ENCODE measurements at places on chromosomes 5 and 9. TPM values are rescaled to one million over a fixed set of nuclear protein-coding genes. Genes with fewer than 3 reads are reported as not detected.

- H3K4me3 ChIP-seq, result no peak overlapping the region
- H3K27ac ChIP-seq, result no peak overlapping the region
- H3K4me1 ChIP-seq, result no peaks in the 10 kb centered on the region
- no peaks in the 10 kb centered on the region for H3K36me3 ChIP-seq
- DNase-seq, result no peak
These were observed 32.0 kb downstream of the PLAC8L1 start for GRCh38 chr5:146073239-146073900.

DNA sequence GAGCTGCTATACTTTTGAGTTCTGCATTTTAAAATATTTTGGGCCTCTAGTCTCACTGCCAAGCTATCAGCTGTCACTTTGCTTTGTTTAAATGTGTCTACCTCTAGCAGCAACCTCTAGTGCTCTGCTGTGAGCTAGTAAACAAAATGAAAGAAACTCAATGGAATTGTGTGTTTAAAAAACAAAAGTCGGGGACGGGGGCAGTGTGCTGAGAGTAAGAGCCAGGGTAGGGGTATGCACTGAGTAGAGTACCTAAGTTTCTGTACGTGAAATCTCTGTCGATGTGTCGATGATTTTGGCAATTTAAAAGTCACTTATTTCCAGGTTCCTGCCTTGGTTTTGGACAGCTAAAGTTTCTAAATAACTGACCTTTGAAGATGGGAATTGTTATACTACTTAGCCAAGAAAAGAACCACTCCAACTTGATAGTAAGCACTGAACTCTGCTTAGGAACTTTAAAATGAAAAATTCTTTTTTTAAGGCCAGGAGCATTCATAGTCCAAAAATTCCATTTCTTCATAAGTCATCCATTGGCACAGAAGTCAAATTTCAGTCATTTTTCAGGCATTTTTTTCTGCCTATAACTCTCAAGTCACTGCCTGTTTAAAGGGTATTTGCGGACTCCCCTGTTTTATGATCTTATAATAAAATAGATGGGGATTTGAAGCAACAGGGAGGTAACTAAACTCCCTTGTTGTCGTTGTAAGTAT, 111.5 kb downstream of the SAXO1 start:
- H3K27me3 ChIP-seq, result no peaks in the 10 kb centered on the region
- no peak overlapping the region for H3K27ac ChIP-seq
- H3K4me1 ChIP-seq, result no peaks in the 10 kb centered on the region
- DNase-seq, result no peak

Gene ENTREP1
- not detected for total RNA-seq

DNA sequence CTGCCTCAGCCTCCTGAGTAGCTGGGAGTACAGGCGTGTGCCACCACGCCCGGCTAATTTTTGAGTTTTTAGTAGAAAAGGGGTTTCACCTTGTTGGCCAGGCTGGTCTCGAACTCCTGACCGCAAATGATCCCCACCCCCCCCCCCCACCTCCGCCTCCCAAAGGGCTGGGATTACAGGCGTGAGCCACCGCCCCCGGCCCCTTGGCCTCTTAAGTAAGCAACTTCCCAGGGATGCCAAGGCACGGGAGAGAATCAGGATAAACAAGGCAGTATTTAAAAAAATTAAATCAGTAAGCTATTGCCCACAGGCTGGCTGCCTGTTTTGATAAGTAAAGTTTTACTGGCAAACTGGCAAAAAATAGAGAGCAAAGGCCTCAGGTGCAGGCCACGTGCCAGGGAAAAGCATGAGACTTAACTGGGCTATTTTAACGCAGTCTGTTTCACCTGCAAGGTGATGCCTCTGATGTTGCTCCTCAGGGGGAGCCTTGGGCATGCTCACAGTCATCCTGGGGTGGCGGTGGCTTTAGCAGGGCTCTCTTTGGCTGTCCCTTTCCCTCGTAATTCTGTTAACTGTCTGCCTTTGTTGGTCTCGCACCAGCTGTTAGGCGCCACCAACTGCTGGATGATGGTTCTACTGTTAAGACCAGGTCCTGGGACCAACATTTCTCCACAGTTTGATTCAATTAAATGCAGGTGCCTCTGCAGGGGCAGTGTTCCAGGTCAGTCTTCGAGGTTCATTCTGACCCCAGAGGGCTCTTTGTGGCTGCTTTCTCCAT, 19.4 kb upstream of the RNF130 start:
- H3K36me3 ChIP-seq, result no peaks in the 10 kb centered on the region
- no peak overlapping the region for H3K27ac ChIP-seq
- DNase-seq, result no peak

DNA sequence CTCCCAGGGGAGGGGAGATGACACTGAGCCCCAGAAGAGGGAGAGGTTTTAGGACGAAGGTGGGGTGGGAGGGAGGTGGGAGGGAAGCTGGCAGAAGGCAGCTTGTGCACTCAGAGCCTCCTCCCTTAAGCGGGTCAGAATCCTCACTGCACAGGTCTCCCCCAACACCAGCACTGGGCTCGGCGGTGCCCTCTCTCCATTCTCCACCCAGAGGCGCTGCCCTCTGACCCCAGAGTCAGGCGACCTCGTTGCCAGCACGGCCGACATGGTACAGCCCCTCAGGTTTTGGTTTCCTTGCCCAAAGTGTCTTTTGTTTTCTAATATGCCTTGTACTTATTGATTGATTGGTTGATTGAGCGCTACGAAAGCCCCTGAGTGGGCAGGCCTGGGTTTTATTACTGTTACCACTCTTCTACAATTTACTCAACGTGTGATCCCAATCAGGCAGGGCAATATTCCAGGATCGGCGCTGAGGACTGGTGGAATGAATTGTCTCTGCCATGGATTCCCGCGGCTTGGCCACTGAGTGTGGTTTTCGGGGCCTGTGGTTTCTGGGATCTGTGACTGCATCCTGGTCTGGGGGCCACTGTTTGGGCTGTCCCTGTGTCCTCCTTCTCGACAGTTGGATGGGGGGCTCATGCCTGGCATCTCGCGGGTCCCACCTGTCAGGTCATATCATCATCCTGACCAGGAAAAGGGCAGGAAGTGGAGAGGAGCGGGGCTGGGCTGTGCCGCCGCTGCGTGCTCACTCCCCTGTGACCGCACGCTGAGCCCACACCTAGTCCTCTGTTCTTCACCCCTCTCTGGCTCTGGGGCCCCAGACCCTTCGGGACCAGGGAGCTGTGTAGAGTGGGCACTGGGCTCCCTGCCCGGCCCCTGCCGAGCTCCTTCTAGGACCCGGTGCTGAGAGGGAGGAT, 9.6 kb upstream of the FCN2 start:
- H3K36me3 ChIP-seq, result no peaks in the 10 kb centered on the region
- H3K27ac ChIP-seq, result no peak overlapping the region
- no peaks in the 10 kb centered on the region for H3K4me1 ChIP-seq
- no peak for DNase-seq
- no peak overlapping the region for H3K4me3 ChIP-seq
- peaks cover 2% of the 10 kb centered on the region for H3K27me3 ChIP-seq

Gene GAPT
- not detected for total RNA-seq

Gene ARHGEF37
- 1.6 TPM for total RNA-seq

Gene CDH9
- not detected for total RNA-seq
